ENCODE measurements at places on chromosomes 3 and 15.

- no peak for DNase-seq
Observed at GRCh38 chr3:3919316-3919715, 120.1 kb downstream of the LRRN1 start.

DNA sequence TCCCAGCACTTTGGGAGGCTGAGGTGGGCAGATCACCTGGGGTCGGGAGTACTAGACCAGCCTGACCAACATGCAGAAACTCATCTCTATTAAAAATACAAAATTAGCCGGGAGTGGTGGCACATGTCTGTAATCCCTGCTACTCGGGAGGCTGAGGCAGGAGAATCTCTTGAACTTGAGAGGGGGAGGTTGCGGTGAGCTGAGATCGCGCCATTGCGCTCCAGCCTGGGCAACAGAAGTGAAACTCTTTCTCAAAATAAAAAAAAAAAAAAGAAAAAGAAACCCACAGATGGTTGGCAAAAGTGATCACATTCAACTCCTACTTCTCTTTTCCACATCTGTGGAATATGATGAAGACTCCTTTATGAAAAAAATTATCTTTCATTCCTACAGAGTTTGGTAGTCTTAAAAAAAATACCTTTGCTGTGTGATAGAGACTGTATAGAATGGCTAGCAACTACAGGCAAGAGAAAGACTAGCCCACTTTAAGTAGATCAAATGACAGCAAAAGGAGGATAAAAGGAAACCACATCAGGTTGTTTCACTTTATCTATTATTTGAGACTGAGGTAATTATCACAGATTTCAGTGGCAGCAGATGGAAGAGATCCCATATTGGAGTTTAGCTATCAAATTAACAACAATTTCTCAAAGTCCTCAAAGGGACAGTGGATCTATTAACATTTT is 172.9 kb upstream of the TSPAN3 start:
- DNase-seq: no peak

DNA sequence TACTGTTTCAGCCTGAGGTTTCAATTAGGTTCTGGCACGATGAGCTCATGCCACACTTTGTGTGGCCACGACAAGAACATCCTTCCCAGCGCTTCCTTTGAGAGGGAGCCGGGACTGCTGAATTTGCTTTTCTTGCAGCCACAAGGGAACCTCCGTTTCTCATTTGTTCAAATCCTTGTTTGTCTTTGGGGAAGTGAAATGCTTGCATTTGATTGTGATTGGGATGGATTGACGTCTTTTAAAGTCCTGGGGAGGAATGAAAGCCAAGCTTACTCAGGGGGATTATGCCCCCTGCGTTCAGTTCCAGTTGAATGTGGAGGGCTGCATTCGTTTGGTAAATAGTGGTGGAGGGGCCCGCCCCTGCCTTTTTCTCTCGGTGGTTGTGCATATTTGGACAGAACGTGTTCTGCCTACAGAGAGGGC is 277.6 kb downstream of the THSD4 start:
- DNase-seq: no peak

DNA sequence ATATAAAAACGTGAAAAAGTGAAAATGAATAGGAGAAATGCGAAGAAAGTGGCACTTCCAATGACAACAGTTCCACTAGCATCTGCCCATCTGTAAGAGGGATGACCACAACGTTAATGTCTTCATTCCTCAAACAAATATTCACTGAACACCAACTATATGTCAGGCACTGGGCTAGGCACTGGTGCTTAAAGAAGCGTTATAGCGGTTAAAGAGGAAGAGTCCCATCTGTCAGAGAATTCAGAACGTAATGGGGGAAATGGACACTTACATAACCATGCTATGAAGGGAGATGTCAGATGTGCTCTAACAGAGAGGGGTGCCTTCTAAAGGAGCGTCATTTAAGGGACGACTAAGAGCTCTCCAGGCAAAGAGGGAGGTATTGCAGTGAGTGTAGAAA is 8.2 kb downstream of the RUBCN start:
- DNase-seq: no peak

DNA sequence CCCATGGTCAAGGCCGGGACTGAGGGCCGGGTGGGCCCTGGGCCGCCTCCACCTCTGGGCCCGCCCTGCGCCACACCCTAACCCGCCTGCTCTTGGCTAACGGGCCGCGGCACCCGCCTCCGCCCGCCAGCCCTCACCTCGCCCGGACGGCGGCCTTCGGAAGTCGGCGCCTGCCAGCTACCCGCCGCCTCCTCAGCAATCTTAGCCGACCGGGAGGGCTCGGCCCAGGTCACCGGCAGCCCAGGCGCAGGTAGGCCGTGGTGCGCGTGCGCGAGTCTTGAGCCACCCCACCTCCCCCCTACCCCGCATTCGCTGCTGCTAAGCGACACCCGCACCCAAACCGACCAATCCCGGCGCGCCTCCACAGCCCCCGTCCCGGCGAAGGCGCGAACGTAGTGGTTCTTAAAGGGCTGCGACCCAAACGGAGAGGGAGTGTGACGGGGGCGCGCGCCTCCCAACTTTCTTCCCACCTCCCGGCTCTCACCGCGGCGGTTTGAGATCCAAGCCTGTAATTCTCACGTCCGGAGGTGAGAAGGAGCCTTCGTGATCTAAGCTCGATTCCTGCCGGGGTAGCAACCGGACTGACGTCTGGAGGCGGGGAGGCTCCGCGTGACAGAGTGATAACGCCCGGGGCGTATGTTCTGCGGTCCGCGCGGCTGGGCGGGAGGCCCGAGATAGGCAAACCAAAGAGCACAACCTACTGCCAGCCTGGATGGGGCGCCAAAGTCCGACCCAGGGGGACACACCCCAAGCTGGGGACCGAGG is at the start of gene SEC22C:
SEC22C (minus strand) TSS at position 259 of the 765 bp plus-strand sequence. CDS start 12,921 bp downstream, outside the sequence.
- peak; percentile 89 for DNase-seq

- DNase-seq: no peak
Observed at GRCh38 chr3:52068055-52068571, 11.7 kb upstream of the DUSP7 start.

GRCh38 chr3:149744151-149744550 is 8.1 kb downstream of the COMMD2 start:
- DNase-seq: no peak

- DNase-seq: no peak
Observed at GRCh38 chr3:12336099-12336498, 47.2 kb downstream of the PPARG start.

DNA sequence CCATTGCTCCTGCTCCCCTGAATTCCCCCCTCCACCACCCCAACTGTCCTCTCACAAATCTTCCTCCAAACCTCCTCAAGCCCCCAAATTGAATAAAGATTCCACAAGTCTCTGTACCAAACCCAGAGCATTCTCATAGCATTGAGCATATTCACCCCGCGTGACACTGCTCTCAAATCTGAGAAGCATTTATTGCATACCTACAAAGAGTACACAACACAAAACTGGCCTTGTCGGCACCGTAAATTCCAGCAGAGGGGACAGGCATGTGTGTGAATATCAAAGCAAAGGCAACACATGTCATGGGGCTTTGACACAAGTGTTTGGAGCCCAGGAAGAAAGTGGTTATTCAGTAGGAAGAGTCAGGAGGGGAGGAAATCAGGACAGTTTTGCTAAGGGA is 2.6 kb downstream of the CLDN18 start:
- DNase-seq: no peak

DNA sequence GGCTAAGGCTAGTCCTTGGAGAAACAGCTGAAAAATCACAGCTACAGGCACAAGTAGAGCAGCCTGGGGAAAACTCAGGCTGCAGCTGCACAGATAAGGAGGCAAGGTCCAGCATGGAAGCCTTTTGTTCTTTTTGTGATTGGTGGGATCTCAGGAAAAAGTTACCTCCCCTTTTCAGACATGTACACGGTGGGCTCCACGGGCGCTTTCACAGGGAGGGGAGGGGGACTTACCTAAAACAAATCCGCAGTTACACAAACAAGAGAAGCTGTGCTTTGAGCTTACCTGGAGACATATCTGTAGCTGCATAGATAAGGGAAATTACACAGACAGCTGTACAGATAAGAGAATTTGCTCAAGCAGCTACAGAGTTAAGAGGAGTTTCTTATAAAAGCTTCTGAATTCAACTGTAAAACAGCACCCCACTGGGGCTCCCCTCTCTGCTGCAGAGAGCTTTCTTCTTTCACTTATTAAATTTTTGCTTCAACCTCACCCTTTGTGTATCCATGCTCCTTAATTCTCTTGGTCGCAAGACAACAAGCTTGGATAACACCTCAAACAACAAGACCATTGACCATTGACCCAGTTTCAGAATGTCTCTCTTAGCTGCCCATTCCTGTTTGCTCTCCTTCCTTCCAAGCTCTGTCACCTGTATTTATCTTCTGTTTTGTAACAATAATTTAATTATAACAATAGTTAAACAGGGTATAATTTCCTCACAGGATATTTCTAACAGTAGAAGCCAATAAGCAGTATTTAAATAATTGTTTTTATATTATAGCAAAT is 10.9 kb upstream of the CD200 start:
- no peak for DNase-seq

DNA sequence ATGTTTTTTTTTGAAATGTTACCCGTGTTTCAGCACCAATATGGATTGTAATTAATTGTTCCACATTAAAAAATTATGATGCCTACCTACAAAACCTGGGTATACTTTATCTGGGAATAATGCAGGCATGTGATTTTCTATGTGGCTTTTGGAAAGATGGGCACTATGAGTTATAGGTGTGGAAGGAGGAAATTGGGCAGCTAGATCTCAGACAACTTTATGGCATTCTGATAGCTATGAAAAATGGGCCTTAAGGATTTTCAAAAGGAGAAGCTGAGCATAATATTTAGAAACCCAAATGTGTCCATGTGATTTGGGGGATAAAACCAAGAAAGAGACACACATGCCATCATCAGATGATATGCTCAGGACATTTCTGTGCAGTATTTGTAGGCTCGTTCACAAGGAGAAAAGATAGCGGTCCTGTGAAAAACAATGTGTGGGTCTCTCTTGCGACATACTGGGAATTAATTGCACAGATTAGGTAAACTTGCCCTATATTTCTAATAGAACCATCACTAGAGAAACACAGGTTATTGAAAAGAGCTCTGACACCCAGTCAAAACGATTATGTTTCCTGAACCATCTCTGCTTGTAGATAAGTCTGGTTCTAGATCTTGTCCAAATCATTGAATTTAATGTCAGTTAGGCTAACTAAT is 35.3 kb downstream of the ARPP21 start:
- no peak for DNase-seq

- no peak for DNase-seq
Observed at GRCh38 chr15:39066677-39067076, 502.1 kb upstream of the RASGRP1 start.

DNA sequence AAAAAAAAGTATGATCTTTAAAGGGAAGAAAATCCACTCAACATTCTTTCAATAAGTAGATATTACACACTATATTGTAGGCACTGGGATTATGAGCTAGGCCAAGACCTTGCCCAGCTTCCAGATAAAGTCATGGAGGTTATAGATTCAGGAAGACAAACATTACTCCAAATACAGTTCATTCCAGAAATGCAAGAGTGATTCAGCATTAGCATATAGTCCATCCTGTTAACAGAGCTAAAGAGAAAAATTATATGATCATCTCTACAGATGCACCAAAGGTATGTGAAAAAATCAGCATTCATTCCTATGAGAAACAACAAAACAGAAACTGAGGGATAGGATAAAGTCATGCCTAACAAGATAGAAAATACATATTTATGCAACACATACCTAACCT is 42.1 kb upstream of the NSMCE3 start:
- DNase-seq: no peak
